ENCODE measurements at places on chromosomes 5 and 9. TPM values are rescaled to one million over a fixed set of nuclear protein-coding genes. Genes with fewer than 3 reads are reported as not detected.

The GRHPR gene
- 147 TPM for polyA plus RNA-seq

GRCh38 chr9:1051584-1052275, 1.6 kb downstream of the DMRT2 start:
- DNase-seq: no peak

- DNase-seq: no peak
Measured at GRCh38 chr9:16335788-16336580, 534.5 kb downstream of the BNC2 start.

DNA sequence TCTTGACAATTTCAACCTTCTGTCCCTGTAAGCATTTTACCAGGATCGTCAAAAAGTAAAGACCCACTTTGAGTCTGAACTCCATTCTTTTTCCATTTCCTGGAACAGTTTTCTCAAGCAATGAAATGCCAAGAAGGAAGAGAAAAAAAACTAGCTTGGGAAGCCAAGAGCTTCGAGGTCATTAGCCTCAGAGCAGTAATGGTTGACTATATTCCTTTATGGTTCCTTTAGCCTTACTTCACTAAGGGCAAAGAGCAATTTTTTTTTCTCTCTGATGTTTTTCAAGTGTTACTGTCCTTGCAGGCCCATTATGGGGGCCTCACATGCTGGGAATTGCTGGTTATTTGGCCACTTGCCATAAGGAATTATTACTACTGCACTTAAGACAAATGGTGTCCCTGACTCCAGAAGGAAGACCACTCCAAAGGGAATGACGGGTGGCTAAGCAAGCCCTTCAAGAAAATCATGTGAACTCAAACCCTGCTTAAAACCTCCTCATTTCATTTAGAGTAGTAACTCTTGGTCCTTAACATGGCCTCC, 37.1 kb downstream of the BNC2 start:
- DNase-seq: no peak

DNA sequence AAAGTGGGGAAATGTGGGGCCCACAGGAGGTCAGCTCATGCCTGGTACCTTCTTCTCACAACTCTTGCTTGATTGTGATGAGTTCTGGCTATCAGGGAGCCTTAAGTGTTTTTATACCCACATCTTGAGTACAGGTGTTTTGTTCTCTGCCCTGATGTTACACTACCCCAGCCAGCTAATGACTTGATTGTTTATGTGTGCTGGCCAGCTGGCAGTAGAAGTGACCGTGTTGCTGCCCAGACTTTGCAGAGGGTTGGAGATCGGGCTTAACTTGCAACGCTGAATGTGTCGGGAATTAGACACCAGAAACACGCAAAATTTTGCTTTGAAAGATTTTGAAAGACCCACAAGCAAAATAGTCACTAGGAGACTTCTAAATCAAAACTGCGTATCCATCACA, 16.9 kb upstream of the ZDHHC11B start:
- no peak for DNase-seq

The GPR107 gene
- polyA plus RNA-seq: 51.4 TPM

The KIF12 gene
- 2.5 TPM for polyA plus RNA-seq

The STKLD1 gene
- polyA plus RNA-seq: 2.9 TPM

- DNase-seq: no peak
Measured at GRCh38 chr5:172111852-172112225, 76.2 kb downstream of the STK10 start.

- peak; percentile 60 for DNase-seq
Measured at GRCh38 chr5:96752341-96753016, 55.3 kb downstream of the ERAP1 start.

The MXD3 gene
- 10.9 TPM for polyA plus RNA-seq

DNA sequence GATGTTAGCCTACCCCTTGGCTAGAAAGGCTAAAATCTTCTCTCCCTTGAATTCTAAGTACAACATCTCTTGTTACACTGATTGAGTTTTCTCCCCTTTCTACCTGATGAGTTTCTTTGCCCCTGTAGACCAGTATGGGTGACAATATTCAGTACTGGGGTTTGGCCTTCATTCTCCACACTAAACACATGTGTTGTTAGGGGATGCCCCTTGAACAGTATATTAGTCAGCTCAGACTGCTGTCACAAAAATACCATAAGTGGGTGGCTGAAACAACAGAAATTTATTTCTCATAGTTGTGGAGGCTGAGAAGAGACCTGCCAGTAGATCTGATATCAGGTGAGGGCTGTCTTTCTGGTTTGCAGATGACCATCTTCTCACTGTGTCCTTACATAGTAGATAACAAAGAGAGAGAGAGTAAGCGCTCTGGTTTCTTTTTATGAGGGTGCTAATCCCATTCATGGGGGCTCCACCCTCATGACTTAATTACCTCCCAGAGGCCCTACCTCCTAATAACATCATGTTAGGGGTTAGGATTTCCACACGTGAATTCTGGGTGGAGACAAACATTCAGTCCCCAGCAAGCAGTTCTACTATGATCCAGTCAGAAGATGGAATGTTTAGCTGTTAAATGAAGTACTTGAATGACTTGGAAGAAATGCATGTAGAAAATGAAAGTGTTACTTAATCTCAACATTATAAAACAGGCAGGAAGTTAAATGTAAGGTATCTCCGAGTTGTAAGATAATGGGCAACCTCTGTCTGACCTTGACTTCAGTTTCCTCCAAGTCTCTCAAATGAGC, 17.5 kb downstream of the VLDLR start:
- no peak for DNase-seq

GRCh38 chr9:12697719-12698118, 4.5 kb downstream of the TYRP1 start:
- DNase-seq: no peak

The INSL4 gene
- polyA plus RNA-seq: not detected

DNA sequence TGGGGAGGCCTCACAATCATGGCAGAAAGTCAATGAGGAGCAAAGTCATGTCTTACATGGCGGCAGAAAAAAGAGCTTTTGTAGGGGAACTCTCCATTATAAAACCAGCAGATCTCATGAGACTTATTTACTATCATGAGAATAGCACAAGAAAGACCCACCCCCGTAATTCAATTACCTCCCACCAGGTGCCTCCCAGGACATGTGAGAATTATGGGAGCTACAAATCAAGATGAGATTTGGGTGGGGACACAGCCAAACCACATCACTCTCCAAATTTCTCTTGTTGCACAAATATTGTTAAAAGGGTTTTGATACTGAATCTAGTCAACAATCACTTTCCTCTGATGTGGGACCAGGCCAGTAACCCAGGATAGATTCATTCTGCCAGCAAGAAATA, 1176.1 kb downstream of the CDH9 start:
- no peak for DNase-seq

The GRXCR2 gene
- not detected for polyA plus RNA-seq

GRCh38 chr5:52875827-52876226, 88.1 kb downstream of the ITGA1 start:
- DNase-seq: no peak

- DNase-seq: no peak
Measured at GRCh38 chr9:14652729-14653377, 40.4 kb downstream of the ZDHHC21 start.

DNA sequence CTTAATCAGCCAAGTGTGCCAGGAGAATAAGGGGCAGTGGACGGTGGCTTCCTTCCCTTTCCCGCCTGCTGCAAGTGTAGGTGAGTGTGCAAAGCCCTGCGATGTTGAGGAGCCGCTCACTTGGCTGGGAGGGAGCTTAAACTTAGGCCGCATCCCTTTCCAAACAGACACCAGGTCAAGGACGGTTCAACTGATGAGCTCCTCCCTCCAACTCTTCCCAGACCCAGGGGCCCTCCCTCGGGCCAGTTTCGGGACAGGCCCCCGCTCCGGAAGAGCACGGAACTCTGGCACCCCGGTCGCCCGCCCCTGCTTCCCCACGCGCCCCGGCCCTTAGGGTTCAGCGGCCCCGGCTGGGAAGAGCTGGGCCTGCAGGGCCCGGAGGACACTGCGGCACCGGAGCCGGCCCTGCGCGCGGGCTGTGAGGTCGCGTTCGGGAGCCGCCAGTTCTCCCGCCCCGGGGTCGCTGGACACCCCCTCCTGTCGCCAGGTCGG, 481 bp downstream of the MRPL36 start:
- DNase-seq: no peak

The TAF11L5 gene
- not detected for polyA plus RNA-seq

DNA sequence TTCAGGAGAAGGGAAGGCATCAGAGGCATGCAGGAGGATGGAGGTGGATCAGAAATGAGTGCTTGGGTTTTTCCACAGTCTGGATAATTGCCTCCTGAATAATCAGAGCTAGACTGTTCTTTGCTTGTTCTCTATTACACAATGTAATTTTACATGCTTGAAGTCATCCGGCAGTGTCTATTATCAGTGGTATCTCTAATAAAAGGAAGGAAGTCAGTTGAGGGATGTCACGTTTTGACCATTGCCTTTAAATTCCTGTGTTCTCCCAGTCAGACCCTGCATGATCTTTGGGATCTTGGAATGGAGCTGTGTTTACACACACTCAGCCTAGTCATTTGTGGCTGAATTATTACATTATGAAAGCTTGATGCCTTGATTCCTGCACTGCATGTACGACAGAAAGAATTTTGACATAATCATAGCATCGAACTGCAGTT, 91.0 kb downstream of the PDE8B start:
- no peak for DNase-seq

GRCh38 chr5:42770003-42770402, 13.4 kb downstream of the CCDC152 start:
- DNase-seq: no peak

DNA sequence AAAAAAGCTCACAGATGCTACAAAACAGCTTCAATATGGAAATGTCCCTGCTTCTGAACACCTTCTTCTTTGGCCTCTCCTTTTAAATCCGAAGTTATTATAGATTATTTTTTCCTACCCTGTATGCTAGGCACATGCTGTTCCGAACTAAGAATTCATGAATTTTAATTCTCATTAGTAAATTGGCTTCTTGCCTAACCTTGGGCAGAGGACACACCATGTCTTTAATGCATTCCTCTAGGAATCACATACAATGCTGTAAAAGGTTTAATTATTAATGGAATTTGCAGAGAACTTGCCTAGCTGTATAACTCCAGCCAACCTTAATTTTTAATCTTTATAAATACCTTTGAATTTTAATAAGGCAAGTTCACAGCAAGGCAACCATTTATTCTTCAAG, 234.4 kb downstream of the NTRK2 start:
- DNase-seq: no peak

DNA sequence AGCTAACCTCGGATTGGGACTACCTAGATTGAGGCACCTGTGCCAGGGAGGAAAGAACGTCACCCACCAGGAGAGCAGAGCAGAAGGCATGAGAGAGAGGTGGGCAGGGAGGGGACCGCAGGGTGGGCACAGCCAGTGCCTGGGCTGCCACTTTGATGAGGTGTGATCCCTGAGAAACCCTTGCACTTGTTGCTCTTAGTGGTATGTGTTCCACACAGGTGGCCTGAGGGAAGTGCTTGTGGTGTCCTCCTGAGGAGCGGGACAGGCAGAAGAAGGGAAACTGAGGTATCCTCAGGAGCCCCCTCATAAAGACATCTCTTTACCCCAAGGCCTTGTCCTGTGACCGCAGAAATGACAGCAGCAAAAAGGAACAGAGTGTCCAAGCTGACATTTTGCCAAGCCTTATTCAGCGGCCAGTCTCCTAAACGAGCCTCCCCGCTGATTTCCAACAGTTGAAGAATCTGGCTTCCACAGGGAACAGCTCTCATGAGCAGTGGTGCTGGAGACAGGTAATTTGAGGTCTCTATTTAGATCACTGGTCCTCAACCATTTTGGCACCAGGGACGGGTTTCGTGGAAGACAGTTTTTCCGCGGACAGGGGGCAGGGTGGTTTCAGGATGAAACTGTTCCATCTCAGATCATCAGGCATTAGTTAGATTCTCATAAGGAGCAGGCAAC, 82.4 kb downstream of the FOXD1 start:
- DNase-seq: no peak

The AFAP1L1 gene
- polyA plus RNA-seq: 15.0 TPM

The GFI1B gene
- 1.3 TPM for polyA plus RNA-seq

DNA sequence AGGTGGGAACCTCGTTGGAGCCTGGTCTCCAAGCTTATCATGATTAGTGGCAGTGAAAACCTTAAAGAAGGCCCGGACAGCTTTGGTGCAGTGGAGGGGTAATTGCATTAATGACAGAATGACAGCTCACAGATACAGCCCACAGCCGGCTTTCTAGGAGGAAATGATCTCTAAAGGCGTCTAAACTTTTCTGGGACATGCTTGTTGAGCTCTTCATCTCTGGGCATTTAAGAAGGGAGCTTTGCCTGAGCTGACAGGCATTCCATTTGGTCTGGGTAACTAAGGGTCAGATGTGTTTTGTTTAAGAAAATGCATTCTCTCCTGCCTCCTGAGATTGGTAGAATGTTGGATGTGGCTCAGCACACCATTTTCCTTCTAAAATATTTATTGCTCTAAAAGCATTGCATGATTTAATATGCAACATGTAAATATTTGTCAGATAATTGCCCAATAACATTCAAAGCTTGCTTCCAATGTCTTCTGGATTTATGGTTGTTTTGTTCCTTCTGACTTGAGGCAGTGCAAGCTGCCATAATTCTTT, 4.0 kb downstream of the ANKRD33B start:
- DNase-seq: no peak

The SGCD gene
- polyA plus RNA-seq: 4.0 TPM

The TAF11L10 gene
- not detected for polyA plus RNA-seq

The C5orf15 gene
- 164 TPM for polyA plus RNA-seq

- DNase-seq: no peak
Measured at GRCh38 chr9:36548454-36548853, 24.2 kb upstream of the MELK start.

DNA sequence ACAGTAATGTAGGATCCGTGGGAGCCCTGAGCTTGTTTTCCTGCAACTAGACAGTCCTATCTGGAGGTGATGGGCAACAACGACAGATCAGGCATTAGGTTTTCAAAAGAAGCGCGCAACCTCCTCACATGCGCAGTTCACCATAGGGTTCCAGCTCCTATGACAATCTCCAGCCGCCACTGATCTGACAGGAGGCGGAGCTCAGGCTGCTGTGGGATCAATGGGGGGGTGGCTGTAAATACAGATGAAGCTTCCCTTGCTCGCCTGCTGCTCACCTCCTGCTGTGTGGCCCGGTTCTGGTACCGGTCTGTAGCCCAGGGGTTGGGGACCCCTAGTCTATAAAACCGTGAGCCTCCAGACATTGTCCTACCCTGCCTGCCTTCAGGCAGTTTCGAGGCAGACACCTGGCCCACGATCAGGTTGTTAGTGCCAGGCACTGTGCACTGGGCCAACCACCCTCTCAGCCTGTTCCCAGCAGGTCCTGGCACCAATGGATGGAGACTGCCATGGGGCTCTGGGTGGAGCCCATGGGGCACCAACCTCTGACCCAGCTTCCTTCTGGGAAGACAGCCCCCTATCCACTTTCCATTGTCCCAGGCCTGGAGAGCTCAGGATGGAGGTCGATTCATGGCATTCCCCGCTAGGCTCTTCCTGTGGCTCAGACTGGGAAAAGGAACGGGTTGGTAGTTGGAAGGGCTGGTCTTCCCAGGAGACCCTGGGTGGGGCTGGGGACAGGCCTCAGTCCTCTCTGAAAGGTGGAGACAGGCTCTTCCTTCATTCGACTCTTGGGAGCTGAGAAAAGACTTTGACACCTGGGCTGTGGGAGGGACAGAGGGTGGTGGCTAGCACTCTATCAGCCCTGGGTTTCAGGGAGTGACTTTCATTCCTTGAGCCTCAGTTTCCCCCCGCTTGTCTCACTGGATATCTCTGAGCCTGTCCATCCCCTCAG, 1.7 kb downstream of the ENDOG start:
- no peak for DNase-seq
